ENCODE measurements at places on chromosomes 7 and 10.

DNA sequence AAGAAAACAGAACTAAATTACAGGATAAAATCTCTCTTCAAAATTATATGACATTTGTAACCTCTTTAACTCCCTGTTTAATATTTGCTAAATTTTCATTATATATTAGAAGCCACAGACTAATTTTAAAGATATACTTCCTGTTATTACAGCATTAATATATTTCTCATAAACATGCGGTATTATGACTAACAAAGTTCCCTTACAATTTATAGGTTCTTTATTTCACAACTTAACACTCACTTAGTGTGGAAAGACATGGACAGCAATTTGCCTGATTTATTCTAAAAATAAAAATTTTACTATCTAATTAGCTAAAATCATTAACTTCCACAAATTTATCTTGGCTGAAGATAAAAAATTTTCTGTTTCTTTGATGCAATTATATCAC lies 29.0 kb downstream of the CTNNA3 start:
- peak; percentile 31 for DNase-seq

DNA sequence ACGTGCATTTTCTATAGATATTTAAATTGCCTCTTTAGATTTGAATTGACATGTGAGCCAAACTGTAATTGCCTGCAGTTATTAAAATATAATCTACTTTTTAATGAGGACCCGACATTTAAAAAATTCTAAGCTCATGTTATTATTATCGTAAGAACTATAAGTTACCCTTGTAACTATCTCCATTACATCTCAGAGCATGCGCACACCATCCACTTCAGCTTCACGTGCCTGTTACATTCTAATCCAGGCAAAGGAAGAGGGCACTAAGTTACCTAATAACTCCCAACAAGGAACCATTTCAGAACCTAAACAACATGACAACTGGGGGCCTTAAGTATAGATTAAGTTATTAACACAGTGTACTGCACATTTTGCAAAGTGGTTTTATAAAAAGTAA lies 509.0 kb upstream of the DPP6 start:
- DNase-seq, result no peak

GRCh38 chr10:49037187-49037586 lies 78.1 kb downstream of the VSTM4 start:
- peak; percentile 10 for DNase-seq

- DNase-seq, result no peak
Observed at GRCh38 chr10:104678658-104679057, 37.6 kb downstream of the SORCS3 start.

DNA sequence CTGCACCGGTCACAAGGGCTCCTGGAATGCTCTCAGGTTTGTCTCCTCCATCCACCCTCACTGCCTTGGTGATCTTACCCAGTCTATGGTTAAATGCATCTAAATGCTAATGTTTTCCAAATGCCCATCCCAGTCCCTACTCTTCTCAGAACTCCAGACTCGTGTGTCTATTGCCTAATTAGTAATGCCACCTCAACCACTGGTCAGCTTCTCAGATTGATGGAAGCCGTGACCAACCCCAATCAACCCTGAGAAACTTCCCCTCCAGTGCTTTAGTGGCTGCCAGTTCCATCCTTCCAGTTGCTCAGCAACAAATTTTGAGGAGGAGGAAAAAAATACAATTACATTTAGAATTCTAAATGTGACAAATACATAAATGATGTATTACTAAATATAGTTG lies 18.6 kb downstream of the NUDCD3 start:
- DNase-seq, result peak; percentile 37

- no peak for DNase-seq
Observed at GRCh38 chr10:97228130-97228774, 42.5 kb upstream of the SLIT1 start.

- no peak for DNase-seq
Observed at GRCh38 chr10:11516431-11516746, 95.1 kb downstream of the USP6NL start.

GRCh38 chr10:124957404-124957947 lies 15.6 kb downstream of the ZRANB1 start:
- no peak for DNase-seq
